Nephron progenitor cell (in vitro differentiated cells): ENCODE measurements at places on chromosomes 5 and 9.

DNA sequence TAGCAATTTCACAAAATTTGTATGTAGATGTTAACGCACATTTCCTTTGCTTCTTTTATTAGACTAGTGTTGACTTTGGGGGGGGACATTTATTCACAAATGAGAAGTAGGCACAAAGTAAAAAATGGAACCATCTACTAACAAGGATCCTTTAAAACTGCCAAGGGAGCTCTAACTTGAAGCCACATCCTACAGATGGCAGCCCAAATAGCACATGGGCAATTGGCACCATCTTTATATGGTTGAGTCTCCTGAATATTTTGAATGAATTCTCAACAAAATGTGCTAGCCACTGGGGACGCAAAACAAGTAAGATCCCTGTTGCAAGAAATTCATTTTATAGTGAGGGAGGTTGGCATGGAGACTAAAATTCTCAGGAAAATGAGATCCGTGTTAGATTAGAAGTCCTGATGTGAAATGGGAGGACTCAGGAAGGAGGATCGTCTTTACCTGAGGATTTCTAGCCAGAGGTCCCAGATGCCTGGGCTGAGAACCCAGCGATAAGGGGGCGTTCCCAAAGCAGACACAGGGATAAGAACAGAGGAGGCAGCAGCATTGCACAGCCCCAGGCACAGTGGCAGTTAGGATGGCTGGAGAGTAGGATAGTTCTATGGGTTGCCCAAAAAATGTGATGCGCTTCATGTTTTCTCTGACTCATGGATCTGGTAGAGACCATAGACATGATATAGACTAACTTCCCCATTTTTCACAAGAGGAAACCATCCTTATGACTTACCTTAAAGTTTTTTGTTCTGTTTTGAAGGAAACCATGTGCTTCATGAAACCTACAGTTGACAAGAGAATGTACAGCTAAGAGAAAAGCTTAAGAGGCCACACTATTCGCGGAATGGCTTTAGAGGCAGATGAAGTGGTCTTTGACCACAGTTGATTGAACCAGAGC lies 37.4 kb downstream of the C9orf152 start:
- no peak for DNase-seq

DNA sequence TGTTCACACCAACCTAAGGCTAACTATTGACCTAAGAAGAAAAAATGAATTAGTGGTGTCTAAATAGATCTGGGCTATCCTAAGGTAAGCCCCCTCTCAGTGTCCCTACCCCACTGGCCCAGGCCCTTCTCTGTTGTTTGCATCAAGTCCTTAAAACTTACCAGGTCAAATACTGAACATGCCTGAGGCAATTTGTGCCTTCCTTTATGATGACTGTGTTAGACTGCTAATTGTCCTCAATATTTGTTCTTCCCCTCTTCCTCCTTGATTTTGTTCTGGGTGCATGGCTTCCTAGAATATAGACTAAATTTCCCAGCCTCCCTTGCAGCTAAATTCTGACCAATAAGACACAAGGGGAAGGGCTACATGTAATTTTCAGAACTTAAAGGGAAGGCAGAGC lies 199.9 kb downstream of the ADAMTS12 start:
- DNase-seq, result no peak

- no peak for DNase-seq
These were observed 131.5 kb upstream of the SV2C start for GRCh38 chr5:75951716-75952115.

DNA sequence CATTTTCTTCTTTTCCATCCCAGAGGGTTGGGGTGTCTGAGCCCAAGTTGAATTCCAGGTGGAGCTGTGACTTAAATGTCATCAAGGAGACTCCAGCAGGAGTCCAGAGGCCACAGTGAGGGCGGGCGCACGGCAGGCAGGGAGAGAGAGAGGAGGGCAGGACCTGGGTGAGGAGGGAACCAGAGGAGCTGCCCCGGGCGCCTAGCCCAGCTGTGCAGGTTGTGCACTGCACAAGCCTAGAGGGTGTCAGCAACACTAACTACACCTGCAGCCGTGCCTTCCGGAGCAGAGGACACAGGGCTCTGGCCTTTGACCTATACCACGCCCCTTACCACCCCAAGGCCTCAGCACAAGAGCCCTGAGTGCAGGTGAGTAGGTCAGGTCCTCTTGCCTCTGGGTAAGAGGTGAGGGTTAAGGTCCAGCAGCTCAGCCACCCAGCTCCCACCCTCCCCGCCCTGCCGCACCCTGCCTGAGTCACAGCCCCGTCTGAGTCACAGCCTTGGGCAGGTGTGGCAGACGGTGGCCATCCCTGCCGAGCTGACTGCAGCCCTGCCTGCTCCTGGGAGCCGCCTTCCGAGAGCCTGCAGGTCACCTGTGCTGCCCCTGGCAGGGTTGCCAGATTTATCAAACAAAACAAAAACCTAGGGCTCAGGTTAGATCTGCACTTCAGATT lies 6.4 kb upstream of the AGPAT2 start:
- DNase-seq, result no peak

DNA sequence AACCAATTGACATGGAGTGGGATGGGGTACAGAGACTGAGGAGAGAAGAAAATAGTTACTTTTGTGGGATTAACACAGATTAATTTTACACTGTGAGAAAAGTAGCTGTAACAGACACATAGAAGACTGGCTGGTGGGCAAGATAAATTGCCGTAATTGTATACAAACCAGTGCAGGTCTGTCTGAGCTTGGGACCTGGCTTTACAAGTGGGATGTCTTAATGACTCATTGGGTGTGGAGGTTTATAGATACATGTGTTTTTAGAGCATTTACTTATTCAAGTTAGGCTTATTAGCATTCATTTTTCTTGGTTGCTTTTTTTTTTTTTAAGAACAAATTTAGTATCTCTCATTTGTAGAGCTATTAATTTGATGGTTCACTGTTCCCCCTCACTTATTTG lies 37.5 kb downstream of the SLC44A1 start:
- no peak for DNase-seq

DNA sequence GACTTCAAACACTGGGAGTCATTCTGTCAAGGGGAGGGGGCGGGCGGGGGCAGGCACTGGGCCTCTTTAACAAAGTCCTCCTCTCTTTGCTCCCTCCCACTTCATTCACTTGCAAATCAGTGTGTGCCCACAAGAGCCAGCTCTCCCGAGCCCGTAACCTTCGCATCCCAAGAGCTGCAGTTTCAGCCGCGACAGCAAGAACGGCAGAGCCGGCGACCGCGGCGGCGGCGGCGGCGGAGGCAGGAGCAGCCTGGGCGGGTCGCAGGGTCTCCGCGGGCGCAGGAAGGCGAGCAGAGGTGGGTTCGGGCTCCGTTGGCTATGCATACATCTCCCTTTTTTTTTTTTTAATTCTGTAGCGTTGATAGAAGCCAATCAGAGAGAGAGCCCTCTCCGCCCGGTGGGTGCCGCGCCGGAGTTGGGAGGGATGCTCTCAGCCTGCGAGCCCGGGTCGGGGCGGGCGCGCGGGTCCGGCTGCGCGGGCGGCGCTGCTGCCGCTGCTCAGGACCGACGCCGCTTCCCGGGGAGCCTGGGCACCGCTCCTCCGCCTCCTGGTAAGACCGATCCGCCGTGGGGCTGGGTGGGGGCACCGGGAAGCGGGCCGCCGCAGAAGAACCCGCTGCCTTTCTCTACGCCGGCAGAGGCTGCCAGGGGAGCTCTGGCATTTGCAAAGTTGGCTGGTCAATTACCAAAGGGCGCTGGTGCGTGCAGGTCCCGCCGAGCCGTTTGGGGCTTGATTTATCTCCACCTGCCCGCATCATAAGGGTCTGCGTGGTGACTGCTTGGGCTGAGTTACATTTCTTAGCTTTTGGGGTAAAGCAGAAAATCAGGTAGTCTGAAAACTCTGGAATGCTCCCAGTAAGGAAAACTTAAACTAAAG lies at the start of gene CDH6:
Gene CDH6, plus strand, starts transcription at position 96 of the 877 bp plus-strand sequence. CDS start 73,788 bp downstream, outside the sequence.
- peak; percentile 73 for DNase-seq

DNA sequence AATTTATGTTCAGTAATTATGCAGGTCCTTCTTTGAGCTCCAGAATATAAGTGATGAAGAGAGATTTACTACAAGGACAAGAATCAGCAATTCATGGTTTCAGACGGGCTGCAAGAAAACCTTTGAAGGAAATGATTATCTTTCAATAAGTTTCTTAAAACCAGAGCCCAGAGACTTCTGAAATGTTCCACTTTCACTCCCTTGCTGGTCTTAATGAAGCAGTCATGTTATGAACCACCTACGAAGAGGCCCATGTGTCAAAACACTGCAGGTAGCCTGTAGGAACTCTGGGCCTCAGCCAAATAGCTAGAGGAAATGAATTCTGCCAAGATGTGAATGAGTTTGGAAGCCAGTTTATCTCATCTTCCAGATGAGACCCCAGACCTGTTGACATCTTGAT lies 505.9 kb upstream of the MEF2C start:
- DNase-seq, result no peak

GRCh38 chr9:82720515-82720914 lies 342.4 kb downstream of the RASEF start:
- no peak for DNase-seq

- no peak for DNase-seq
These were observed 75.8 kb downstream of the OXCT1 start for GRCh38 chr5:41794471-41794870.

DNA sequence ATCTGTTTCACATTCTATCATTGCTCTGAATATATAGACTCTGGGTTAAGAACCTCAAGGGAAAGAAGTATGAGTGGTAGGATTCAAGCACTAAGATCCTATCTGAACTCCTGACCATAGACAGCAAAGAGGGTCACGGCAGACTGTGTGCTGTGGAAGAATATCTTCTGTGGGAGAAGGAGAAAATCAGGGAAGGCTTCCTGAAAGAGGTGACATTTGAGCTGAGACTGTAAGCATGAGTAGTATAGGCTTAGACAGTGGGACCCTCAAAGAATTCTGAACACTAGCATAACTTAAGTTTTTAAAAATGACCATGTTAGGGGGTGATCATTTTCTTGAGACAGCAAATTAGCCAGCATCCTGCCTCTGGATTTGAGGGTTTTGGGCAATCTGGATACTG lies 3.9 kb downstream of the FRRS1L start:
- no peak for DNase-seq

DNA sequence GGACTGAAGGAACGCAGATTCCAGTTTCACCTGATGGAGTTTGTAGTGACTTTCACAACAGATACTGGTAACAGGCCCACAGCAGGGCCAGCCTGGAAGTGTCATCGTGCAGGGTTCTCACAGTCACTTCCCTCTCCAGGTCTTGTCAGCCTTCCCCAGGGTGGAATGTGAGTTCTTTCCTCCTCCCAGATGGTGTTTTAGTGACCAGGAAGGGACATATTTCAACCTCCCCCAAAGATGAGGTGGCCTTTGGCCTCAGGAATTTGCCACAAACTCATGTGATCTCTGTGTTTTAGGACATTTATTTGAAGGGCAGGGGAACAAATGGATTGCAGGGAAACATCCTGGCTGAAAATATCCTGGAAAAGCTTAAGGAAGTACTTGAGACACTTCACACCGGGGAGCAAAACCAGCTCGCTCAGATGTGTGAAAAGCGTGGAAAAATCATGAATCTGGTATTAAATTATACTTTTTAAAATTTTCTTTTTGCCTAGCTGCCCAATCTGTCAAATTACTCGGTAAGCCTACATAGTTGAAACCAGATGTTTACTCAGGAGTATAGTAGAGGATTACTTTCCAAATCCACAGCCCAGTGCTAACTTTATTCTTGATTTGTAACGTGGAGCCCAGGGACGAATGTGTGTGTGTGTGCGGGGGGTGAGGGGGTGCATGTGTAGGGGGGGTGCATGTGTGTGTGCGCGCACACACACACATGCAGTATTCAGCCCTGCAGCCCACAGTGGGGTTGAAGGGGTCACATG lies 66.8 kb downstream of the PTPDC1 start:
- no peak for DNase-seq

GRCh38 chr9:133147412-133148198 lies 16.1 kb downstream of the GBGT1 start:
- peak; percentile 91 for DNase-seq

- DNase-seq, result no peak
These were observed 972.5 kb upstream of the CTNND2 start for GRCh38 chr5:12876541-12877298.

- DNase-seq, result no peak
These were observed 12.2 kb upstream of the SLC38A9 start for GRCh38 chr5:55724281-55724680.

DNA sequence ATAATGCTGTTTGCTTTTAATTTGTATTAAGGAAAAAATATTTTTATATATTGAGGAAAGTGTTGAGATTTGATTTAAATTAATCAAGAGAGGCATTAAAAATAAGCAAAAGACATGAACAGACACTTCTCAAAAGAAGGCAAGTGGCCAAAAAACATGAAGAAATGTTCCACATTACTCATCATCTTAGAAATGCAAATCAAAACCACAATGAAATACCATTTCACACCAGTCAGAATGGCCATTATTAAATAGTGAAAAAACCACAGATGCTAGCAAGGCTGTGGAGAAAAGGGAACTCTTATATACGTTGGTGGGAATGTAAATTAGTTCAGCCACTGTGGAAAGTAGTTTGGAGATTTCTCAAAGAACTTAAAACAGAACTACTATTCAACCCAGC lies 45.9 kb downstream of the RANBP17 start:
- no peak for DNase-seq

DNA sequence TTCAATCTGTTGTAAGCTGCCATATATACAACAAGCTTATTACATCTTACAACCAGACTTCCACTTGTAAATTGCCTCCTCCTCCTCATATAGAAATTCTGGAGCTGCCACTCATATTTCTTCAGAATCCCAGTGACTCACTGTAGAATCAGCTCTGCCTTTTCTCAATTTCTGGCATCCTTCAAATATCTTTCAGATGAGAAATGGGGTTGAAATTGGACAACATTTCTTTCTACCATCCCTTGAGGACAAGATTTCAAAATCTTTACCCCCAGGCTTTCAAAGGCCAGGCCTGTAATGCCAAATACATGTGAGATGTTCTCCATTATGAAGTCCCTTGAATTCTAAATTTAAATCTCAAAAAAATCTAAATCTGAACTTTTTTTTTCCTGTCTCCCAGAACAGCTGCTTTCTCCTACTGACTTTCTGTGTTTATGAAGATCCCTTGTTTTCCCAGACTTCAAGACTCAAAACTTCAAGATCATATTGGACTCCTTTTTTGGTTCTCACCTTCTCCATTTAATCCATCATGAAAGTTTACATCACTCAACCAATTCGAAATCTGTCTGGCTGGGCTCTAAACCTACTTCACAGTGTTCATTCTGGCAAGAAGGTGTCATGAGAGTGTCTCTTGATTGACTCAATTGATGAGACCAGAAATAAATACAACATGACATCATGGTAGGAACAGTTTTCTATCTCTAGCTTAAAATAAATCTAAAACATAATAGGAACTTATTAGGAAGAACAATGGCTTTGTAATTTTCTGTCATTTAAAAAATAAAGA lies 109.8 kb downstream of the HMHB1 start:
- no peak for DNase-seq

GRCh38 chr9:37938121-37938891 lies 34.4 kb upstream of the SLC25A51 start:
- peak; percentile 33 for DNase-seq

DNA sequence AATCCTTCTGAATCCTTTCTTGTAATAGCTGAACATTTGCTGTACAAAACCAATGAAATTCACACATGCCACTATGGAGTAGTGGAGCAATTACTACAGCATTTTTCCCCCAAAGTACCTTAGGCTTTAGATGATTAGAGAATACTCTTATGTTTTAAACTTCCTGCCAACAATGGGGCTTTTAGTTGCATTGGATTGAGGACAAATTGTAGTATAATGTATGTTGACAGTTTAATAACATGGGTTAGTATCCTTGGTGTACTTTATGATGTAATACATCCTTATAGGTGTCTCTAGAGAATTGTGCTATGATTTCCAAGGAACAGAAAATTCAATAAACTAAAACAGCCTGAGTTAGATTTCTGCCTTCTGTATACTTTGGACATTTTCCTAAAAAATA lies 422.7 kb upstream of the GRAMD2B start:
- no peak for DNase-seq
